Activated T-helper 2 cell treated with anti-CD3 and anti-CD28 coated beads, Interferon-gamma antibody, Interleukin-2, Interleukin-4, amounts not matched to agents 10 μg/mL and 5 μg/mL and 100 μg/mL, durations not matched to agents 14 hours and 24 hours and 36 hours (primary cell): ENCODE measurements at places on chromosomes 13 and 19. TPM values are rescaled to one million over a fixed set of nuclear protein-coding genes. Genes with fewer than 3 reads are reported as not detected.

DNA sequence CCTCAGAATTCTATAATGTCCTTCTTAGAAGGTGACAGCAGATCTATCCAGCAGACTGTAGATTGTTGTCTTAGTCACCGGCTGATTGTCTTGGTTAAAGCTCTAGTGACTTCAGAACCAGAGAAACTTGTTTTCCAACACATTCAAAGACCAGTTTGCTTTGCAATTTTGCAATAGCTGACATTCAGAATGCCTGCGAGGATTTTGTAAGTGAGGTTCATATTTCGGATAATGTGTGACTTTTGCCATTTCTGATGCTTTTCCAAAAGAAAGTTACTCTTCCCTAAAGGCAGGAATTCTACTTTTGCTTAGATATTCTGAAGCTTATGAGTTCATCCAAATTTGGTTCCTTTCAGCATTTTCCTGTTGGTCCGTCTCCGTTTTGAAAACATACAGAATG is 13.2 kb downstream of the SPINT2 start:
- no peak for DNase-seq

OLFM4 gene
- total RNA-seq: not detected in 2 replicates

GRCh38 chr13:24505756-24506155 is 6.8 kb downstream of the PARP4 start:
- no peak for DNase-seq

DNA sequence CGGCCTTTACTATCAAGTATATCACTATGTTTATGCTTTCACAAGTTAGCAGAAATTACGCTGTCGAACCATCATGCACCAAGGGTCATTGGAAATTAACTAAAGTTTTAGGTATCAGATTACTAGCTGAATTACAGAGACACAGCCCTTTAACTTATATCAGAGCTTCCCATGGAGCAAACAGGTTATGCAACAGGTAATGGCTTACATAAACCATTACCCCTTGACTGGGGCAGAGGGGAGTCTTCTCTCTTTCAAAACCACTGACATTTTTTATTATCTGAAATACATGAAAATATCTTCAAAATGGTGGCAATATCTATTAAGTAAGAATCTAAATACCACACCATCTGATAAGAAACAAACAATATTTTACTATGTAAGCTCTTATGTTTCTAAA is 1692.9 kb upstream of the SLC10A2 start:
- no peak for DNase-seq

- DNase-seq: no peak
These were observed 6.2 kb downstream of the ACOD1 start for GRCh38 chr13:76954538-76954937.

GRCh38 chr19:17778251-17778967 is 16.5 kb upstream of the B3GNT3 start:
- peak; percentile 12 for DNase-seq

MAG gene
- total RNA-seq: 0.32 and 0.37 TPM in 2 replicates

ZSWIM4 gene
- total RNA-seq: 9.8 and 10.6 TPM in 2 replicates

PGLYRP1 gene
- total RNA-seq: not detected in 2 replicates

DNA sequence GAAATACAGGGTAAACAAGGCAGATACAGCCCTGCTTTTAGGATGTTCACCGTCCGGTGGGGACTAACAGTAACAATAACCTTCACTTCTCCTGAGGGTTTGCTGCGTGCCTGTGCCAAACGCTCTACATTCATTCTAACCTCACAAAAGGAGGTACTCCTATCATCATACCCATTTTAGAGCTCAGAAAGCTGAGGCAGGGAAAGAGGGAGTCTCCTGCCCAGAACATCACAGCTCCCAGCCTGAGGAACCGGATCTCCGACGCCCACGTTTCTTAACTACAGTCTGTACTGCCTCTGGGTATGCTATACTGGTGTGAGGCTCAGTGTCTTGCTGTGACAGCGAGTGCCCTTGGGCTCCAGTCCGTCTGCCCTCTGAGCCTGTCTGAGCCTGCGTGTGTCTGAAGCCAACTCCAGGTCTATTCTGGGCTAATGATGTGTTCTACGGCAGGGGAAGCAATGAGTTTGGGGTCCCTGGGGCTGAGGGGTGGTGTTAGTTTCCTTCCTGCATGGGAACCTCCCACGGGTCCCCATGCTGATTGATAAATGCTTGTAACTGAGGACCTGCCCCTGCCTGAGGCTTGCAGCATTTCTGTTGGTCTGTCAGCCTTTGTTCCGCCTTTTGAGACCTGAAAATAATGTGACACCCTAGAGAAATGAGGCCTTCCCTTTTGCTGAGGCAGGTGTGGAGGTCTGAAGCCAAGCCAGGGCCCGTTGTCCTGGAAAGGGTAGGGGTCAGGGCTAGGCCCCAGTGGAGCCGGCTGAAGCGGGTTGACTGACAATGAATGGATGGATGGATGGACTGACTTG is 4.9 kb downstream of the LIPE start:
- no peak for DNase-seq

CYP4F8 gene
- not detected in 2 replicates for total RNA-seq

LGALS16 gene
- total RNA-seq: not detected in 2 replicates

DNA sequence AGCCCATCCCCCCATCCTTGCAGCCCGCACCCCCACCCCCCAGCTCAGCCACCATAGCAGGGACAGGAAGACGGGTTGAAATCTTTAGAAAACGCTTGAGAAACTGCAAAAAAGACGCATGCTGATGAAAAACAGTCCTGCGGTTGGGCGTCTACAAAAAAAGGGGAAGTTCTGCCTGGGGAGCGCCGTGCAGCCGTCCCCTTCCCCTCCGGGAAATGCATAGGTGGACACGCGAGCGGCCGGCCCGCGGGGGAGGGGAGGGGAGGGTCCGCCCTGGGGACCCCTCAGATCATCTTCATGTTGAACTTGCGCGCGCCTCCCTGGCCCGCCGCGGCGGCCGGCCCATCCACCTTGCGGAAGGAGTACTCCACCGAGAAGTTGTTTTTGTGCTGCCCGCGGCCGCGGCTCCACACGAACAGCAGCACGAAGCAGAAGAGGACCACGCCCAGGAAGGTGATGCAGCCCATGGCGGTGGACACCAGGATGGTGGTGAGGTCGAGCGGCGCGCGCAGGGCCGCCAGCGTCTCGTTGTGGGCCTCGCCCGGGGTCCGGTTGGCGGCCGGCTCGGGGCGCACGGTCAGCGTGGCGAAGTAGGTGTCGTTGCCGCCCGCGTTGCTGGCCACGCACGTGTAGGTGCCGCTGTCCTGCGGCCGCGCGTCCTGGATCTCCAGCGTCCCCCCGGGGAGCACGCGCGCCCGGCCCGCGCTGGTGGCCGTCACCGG is 7.9 kb upstream of the PEAK3 start:
- peak; percentile 75 for DNase-seq

- DNase-seq: no peak
These were observed 92.9 kb downstream of the ZNF100 start for GRCh38 chr19:21674454-21674853.

LPAR6 gene
- 4.5 and 5.8 TPM in 2 replicates for total RNA-seq

FREM2 gene
- 0.37 and 0.39 TPM in 2 replicates for total RNA-seq

ZNF426 gene
- 10.4 and 10.5 TPM in 2 replicates for total RNA-seq

NTF4 gene
- not detected in 2 replicates for total RNA-seq

GRCh38 chr19:44988896-44989556 is 12.2 kb upstream of the RELB start:
- DNase-seq: peak; percentile 42

EFNA2 gene
- not detected in 2 replicates for total RNA-seq

GRCh38 chr19:44455100-44455499 is 6.8 kb upstream of the ZNF229 start:
- no peak for DNase-seq

DNA sequence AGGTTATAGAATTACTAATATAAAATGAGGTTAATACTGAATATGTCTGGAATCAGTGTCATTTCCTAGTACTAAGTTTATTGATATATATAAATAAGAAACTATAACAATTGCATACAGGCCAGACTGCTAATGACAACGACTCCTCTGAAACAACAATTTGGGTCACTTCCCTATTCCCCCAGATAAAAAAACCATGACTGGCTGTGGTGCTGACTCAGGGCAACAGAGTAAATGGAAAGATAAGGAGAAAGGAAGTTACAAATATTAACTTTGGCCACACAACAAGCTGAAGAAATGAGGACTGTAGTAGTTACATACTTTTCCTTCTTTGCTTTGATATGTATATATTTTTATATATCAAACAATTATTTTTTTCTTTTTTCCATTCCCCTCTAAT is 263.7 kb upstream of the PCDH9 start:
- no peak for DNase-seq

DNA sequence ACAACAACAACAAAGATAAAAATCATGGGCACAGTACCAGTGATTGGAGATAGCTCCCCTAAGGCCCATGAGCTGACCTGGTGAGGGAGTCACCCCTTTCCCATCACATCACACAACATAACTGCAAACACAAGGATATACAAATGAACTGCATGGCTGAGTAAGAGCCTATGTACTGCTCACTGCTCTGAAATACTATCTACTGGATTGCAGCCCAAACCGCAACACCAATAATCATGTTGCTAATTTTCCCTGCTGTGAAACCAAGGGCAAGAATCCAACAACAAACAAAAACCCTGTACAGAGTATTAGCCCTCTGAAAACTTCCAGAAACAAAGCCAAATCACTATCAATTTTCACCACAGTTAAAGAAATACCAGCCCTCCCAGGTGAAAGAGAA is 1893.2 kb downstream of the PCDH9 start:
- DNase-seq: no peak

SLC6A16 gene
- total RNA-seq: 1.3 and 2.2 TPM in 2 replicates

LMTK3 gene
- 3.1 and 5.1 TPM in 2 replicates for total RNA-seq

DNA sequence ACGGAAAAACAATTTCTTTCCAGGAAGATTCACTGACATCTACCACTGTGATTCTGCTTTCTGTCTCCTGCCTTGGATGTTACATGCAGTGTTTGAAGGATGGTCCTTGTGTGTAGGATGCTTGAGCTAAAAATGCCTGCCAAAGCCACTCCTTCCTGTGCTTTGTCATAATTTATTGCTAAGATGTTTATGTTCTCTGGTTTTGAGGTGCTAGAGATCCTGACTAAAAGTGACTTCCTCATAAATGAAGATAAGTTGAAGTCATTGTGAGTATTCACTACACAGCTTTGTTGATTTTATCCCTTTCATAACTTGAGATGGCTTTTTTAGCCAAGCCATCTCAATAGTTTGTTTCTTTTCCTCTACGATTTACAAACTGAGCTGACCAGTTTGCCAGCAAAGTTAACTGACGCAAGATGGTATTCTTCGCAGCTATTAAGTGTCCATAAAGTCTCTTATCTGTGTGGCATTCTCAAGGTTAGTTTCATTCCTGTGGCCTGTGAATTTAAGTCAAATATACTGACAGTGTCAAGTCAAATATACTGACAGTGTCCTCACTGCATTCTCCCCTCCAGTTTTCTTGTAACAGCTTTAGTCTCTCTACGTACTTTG is 15.7 kb upstream of the FBXL3 start:
- no peak for DNase-seq

GRCh38 chr19:12733369-12734214 is 892 bp downstream of the TRIR start:
- DNase-seq: peak; percentile 48

GRCh38 chr13:75787249-75787928 is 151.3 kb downstream of the LMO7 start:
- no peak for DNase-seq

DNA sequence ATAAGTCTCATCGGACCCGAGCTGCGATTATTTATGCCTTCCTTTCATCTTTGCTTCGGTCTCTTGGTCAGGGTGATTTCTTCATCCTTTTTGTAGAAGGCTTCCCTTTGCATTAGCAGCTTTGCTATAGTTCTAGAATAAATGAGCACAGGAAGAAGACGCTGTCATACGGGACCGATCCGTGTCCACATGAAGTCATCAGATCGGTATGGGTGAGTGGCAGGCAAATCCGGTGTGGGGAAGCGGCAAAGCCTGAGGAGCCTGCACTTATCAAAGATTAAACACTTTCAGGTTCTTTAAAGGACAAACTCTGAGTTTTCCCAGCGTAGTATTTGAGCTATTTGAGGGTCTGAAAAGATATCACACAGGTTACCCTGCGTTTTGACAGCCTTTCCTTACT is 119.3 kb downstream of the IRS2 start:
- DNase-seq: no peak

GRCh38 chr13:37338726-37339385 is 233.4 kb upstream of the CSNK1A1L start:
- DNase-seq: no peak

- no peak for DNase-seq
These were observed 246.7 kb downstream of the RFC3 start for GRCh38 chr13:34064456-34065205.

DNA sequence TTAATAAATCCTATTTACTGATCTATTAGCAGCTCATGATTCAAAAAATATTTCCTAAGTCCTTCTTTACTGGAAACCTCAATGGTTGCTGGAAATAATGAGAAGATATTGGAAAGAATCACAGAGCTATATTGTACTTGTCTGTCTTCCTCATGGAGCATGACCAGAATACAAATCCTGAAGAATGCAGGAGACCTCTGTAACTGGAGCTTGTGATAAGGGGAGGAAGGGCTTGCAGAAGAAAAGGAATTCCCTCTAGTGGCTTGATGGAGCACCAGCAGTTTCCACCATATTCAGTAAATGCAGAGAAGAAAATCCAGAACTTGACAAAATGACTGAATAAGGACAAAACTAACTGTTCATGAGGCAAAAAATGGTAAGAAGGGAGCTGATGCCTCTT is 1333.1 kb downstream of the EFNB2 start:
- DNase-seq: no peak

SIGLEC12 gene
- total RNA-seq: 4.5 and 4.6 TPM in 2 replicates

- peak; percentile 54 for DNase-seq
These were observed 709 bp downstream of the N4BP2L1 start for GRCh38 chr13:32426990-32427851.
